ENCODE measurements at places on chromosomes 7 and 10.

DNA sequence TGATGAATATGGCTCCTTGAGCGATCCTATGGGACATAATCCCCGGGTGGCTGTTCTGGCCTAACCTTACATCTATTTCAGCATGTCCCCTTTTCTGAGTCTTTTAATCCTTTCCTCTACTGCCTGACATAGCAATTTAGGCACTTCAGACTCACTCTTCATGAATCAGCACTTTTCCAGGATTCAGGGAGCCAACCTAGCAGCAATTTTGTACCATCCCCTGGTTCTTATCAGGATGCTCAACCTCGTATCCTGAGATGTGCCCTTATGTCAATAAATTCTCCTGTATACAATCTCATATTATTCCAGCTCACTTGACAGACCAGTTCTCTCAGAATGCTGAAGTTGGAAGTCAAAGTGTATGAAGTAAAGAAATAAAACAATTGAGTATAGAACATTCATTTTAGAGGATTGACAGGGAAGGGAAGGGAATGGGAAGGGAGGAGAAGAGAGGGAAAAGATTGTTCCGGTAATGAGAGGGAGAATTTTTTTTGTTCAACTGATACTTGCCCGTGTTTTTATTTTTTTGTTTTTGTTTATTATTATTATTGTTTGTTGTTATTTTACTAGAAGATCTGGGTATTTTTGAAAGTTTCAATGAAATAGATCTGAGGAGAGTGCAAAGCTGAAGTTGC, 8.2 kb upstream of the ZC3HAV1 start:
- DNase-seq, result no peak

GRCh38 chr10:90977162-90977854, 56.4 kb upstream of the ANKRD1 start:
- no peak for DNase-seq

DNA sequence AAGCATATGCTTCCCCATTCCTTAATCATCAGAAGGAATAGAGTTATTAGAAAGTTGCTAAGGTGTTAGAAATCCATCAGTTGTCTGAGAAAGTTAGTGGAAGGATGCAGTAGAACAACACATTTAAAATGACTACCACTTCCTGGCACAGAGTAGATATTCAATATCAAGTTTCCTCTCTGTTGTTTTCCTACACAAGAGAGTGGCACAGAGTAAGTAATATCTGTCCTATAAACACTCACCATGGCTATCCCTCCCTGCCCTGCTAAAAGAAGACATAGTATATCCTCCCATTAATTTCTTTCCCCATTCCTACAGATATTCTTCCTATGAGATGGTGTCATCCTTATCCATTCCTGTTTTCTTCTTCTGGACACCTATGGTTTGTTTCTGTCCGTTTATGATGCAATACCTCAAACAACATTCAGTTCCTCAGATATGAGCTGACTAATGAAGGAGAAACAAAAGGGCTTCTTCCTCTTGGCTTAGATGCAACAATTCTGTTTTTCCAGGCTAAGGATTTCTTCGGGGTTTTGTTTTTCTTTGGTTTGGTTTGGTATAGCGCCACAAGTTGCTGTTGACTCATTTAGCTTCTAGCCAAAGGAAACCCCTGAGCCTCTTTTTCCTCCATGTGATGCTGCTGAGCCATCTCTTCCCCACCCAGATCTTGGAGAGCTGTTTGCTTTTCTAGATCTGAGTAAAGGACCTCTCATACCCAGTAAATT, 32.9 kb upstream of the BPGM start:
- DNase-seq, result no peak

DNA sequence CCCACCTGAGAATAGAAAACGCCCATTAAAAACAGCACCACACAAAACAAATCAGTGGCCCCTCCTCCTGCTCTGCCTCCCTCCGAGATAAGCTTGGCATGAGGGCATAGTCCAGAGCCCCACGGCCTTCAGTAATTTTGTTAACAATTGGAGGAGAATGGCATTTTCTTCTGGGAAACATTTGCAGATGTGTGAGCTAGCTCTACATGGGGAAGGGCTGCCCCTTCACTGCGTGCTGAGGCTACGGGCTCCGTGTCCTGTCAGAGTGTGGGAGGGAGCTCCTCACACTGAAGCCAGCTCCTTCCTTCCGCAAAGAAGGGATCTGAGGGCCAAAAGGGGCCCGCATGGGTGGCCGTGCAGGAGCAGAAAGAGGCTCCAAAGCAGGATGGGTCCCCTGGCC, 15.2 kb downstream of the GRK5 start:
- DNase-seq, result no peak

DNA sequence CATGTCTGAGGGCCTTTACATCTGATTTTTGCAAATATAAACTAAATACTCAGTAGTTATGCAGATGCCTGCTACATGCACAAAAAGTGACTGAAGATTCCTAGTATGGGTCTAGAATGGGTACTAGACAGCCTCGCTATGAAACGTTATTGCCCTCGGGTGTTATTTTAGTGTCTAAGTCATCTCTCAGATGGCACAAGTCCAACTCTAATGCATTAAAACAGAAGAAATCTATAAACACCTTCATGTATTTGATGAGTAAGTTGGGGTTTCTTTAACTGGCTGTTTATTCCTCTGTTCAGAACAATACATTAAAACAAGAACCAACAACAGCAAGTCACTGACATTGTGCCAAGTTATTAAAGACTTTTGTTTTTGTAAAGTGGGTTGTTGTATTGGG, 41.6 kb downstream of the TEX36 start:
- DNase-seq, result no peak

GRCh38 chr7:38748056-38748610, 117.0 kb upstream of the AMPH start:
- DNase-seq, result no peak

DNA sequence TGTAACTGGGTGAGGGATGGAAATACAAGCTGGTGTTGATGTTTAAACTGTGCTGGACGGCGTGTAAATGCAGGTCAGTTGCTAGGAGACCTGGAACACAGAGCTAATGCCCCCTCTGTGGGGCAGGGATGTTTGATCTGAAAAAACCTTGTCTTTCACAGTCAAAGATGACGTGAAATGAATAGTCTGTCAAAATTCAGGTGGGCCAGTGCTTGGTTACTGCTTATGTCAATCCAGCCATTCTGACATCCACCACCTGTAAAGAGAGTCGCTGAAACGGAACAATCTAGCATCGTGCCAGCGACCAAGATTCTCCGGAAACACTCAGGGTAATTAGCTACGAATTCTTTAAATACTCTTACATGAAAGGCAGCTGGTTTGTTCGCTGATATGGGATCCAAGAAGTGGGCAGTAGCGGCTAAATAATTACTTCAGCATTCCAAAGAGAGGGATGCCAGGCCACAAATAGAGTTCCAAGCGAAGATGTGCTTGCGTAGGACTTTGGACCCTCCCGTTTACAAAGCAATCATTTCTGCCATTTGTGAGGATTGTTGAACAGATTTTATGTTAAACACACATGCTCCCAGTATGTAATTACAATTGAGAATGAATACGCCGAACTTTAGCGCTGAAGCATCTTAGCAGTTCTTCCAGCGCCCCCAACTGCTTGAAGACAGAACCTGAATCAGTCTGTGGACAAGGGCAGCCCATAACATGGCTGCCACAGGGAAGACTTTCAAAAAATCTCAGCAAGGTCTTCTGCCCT, 7.3 kb upstream of the ASB4 start:
- DNase-seq, result no peak

- no peak for DNase-seq
Measured at GRCh38 chr10:51881213-51881612, 181.8 kb upstream of the CSTF2T start.

- DNase-seq, result no peak
Measured at GRCh38 chr7:2353113-2353935, 1.3 kb upstream of the EIF3B start.

GRCh38 chr10:72001033-72001395, 36.8 kb downstream of the CHST3 start:
- no peak for DNase-seq

DNA sequence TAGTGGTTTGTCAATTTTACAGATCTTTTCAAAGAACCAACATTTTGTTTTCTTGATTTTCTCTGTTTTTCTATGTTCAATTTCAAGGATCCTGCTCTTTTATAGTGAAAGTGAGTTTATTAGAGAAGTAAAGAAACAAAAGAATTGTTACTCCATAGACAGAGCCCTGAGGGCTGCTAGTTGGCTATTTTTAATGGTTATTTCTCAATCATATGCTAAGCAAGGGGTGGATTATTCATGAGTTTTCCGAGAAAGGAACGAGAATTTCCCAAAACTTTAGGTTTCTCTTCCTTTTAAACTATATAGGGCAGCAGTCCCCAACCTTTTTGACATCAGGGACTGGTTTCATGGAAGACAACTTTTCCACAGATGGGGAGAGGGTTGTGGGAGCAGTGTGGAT, 165.0 kb downstream of the CCSER2 start:
- no peak for DNase-seq

GRCh38 chr10:14477408-14477710, 146.6 kb upstream of the FRMD4A start:
- no peak for DNase-seq

DNA sequence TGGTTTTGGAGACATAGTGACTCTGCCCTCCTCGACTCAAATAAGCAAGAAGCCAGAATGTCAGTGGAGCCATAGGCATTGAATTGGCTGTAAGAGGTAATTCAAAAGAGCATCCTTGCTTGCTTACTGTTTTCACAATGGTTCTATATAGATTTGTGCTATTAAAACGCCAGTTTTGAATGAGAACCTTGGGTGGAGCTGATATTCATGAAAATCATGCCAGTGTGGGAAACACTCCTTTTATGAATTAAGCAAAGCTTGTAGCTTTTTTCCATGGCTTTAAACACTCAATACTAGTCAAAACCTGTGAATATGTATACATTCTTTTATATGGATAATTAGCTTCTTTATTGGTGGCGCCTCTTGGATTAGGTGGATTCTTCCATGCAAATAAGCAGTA, 252.5 kb downstream of the SLC25A13 start:
- DNase-seq, result no peak

- no peak for DNase-seq
Measured at GRCh38 chr10:113735913-113736312, 15.6 kb upstream of the PLEKHS1 start.

GRCh38 chr10:35089611-35090161, 455 bp downstream of the CUL2 start:
- DNase-seq, result no peak
